ENCODE measurements at places on chromosomes 7 and 10.

- peaks cover 19% of the 10 kb centered on the region for H3K4me1 ChIP-seq
- H3K27me3 ChIP-seq: no peaks in the 10 kb centered on the region
- H3K36me3 ChIP-seq: peaks cover 4% of the 10 kb centered on the region
- H3K27ac ChIP-seq: no peak overlapping the region
These were observed 28.1 kb upstream of the PLXDC2 start for GRCh38 chr10:19788075-19788686.

GRCh38 chr7:12281038-12281437 lies 69.9 kb downstream of the TMEM106B start:
- H3K36me3 ChIP-seq: no peaks in the 10 kb centered on the region
- no peak for DNase-seq
- no peaks in the 10 kb centered on the region for H3K4me1 ChIP-seq
- no peak overlapping the region for H3K27ac ChIP-seq
- H3K27me3 ChIP-seq: peaks cover 5% of the 10 kb centered on the region

- H3K4me1 ChIP-seq: peaks cover 5% of the 10 kb centered on the region
- H3K36me3 ChIP-seq: no peaks in the 10 kb centered on the region
- H3K4me3 ChIP-seq: no peak overlapping the region
- H3K27ac ChIP-seq: no peak overlapping the region
These were observed 25.5 kb upstream of the CAPZA2 start for GRCh38 chr7:116836911-116837310.

DNA sequence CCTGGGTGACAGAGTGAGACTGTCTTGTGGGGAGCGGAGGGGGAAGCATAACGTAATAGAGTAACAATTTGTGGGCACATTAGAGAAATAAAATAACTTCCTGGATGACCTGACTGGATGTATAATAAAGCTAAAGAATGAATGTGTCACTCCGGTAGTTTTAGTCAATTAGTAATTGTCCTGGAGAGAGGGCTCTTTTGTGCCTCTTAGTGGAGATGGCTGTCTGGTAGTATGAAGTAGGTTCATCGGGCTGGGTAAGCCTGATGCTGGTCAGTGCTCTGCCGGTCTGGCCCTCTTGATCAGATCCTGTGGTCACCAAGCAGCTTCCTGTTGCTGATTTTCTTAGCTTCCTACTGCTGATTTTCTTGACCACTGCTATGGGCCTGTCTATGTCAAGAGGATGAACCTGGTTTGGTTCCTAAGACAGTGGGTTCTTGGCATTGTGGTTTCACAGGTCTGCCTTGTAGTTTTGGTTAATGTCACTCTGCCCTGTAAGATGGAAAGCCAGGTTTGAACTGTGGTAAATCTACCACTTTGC lies 34.1 kb downstream of the ZRANB1 start:
- no peak overlapping the region for H3K27ac ChIP-seq
- peaks cover 27% of the 10 kb centered on the region for H3K4me1 ChIP-seq
- no peak for DNase-seq
- H3K36me3 ChIP-seq: peaks cover 19% of the 10 kb centered on the region

GRCh38 chr7:30927559-30927958 lies 15.9 kb downstream of the AQP1 start:
- H3K4me1 ChIP-seq: peaks cover 16% of the 10 kb centered on the region
- no peak overlapping the region for H3K4me3 ChIP-seq
- no peak for DNase-seq

GRCh38 chr7:46725838-46726237 lies 804.8 kb upstream of the IGFBP3 start:
- no peak for DNase-seq
- H3K27me3 ChIP-seq: no peaks in the 10 kb centered on the region
- H3K4me3 ChIP-seq: no peak overlapping the region
- no peak overlapping the region for H3K27ac ChIP-seq

DNA sequence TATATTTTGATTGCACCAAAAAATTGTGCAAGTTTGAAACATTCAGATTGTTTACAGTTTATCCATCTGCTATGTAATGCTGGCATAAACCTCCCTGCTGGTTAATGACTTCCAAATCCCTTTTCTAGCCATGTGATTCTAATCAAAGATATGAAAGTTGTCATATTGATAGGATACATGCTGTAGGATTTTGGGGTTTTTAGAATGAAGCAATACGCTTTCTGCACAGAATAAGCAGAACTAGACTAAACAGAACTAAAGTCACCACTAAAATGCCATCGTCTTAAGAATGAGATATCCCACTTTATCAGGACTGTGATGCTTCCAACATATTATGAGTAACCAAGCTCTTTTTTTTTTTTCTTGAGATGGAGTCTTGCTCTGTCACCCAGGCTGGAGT lies 856 bp downstream of the SSMEM1 start:
- no peaks in the 10 kb centered on the region for H3K36me3 ChIP-seq
- H3K27me3 ChIP-seq: no peaks in the 10 kb centered on the region
- H3K4me3 ChIP-seq: no peak overlapping the region
- peaks cover 23% of the 10 kb centered on the region for H3K4me1 ChIP-seq

DNA sequence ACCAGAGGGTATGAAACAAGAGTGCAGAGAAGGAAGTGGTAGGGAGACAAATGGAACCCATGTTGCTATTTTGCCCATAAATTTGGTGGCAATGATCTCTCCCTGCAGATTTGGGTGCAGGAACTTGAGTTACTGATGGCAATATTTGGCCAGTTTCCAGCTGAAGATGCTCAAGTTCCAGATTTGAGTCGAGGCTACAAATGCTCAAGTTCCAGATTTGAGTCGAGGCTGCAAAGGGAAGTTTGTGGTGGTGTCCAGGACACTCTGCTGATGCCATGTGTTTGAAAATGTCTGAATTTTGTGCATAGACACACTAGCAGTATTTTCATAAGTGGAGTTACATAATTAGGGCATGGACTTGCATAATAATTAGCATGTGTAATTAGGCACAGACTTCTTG lies 40.8 kb downstream of the TBXAS1 start:
- DNase-seq: no peak
- H3K36me3 ChIP-seq: no peaks in the 10 kb centered on the region
- no peak overlapping the region for H3K27ac ChIP-seq
- peaks cover under 1% of the 10 kb centered on the region for H3K27me3 ChIP-seq
- no peak overlapping the region for H3K4me3 ChIP-seq

GRCh38 chr10:105148921-105149320 lies 507.8 kb downstream of the SORCS3 start:
- H3K4me3 ChIP-seq: no peak overlapping the region
- no peaks in the 10 kb centered on the region for H3K27me3 ChIP-seq
- DNase-seq: no peak
- no peaks in the 10 kb centered on the region for H3K4me1 ChIP-seq

- DNase-seq: no peak
- no peaks in the 10 kb centered on the region for H3K27me3 ChIP-seq
- H3K4me3 ChIP-seq: no peak overlapping the region
These were observed 770.9 kb downstream of the TNS3 start for GRCh38 chr7:46810986-46811385.

- no peaks in the 10 kb centered on the region for H3K4me1 ChIP-seq
- no peaks in the 10 kb centered on the region for H3K27me3 ChIP-seq
- no peak overlapping the region for H3K4me3 ChIP-seq
- no peak overlapping the region for H3K27ac ChIP-seq
- peaks cover 12% of the 10 kb centered on the region for H3K36me3 ChIP-seq
These were observed 2.5 kb downstream of the TAS2R5 start for GRCh38 chr7:141792526-141792925.

DNA sequence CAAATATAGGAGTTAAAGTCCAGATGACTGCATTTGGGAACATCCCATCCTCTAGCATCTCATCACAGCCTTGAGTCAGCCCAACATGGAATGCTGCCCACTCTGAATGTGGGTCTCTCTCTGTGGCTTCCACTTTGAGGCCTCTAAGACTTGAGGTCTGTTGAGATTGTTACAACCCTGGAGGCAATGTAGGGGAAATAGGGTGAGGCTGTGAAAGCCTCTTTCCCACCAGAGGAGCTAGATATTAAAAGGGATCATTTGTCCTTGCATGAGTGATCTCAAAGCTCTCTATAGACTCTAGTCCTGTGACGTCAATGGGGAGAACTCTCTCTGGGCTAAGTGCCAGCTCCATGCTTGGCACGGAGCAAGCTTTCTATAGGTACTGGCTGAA lies 6.4 kb upstream of the GOLGA7B start:
- H3K36me3 ChIP-seq: no peaks in the 10 kb centered on the region
- peaks cover 11% of the 10 kb centered on the region for H3K4me1 ChIP-seq
- H3K4me3 ChIP-seq: no peak overlapping the region
- peaks cover 20% of the 10 kb centered on the region for H3K27me3 ChIP-seq
- no peak overlapping the region for H3K27ac ChIP-seq

GRCh38 chr10:1096287-1096889 lies 40.2 kb downstream of the WDR37 start:
- no peak for DNase-seq
- peaks cover 21% of the 10 kb centered on the region for H3K36me3 ChIP-seq
- peaks cover 4% of the 10 kb centered on the region for H3K4me1 ChIP-seq
- H3K27me3 ChIP-seq: no peaks in the 10 kb centered on the region
- no peak overlapping the region for H3K4me3 ChIP-seq
- H3K27ac ChIP-seq: no peak overlapping the region

- H3K27me3 ChIP-seq: no peaks in the 10 kb centered on the region
- peaks cover 2% of the 10 kb centered on the region for H3K4me1 ChIP-seq
- H3K4me3 ChIP-seq: no peak overlapping the region
- DNase-seq: no peak
- no peaks in the 10 kb centered on the region for H3K36me3 ChIP-seq
- H3K27ac ChIP-seq: no peak overlapping the region
These were observed 119.9 kb downstream of the AGMO start for GRCh38 chr7:15441915-15442314.

DNA sequence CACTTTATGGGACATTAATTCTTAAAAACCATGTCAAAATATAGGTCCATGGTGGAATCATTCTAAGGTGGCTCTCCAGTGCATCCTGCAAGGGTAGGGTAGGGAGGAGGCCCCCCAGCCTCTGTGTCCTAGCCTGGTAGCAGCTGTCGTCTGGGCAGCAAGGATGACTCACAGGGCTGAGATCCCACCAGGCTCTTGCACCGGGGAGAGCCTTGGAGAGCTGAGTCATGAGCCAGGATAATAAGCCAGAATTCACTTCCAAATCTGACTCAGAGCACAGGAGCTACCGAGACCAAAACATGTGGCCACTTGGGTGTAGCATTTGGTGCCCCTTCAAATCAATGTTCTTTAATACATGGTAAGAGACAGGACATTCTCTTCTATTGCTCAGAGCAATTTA lies 298.5 kb downstream of the NEBL start:
- peaks cover 59% of the 10 kb centered on the region for H3K4me1 ChIP-seq
- no peak for DNase-seq
- H3K4me3 ChIP-seq: no peak overlapping the region
- no peaks in the 10 kb centered on the region for H3K27me3 ChIP-seq
- H3K27ac ChIP-seq: peak overlapping the region; percentile 84

DNA sequence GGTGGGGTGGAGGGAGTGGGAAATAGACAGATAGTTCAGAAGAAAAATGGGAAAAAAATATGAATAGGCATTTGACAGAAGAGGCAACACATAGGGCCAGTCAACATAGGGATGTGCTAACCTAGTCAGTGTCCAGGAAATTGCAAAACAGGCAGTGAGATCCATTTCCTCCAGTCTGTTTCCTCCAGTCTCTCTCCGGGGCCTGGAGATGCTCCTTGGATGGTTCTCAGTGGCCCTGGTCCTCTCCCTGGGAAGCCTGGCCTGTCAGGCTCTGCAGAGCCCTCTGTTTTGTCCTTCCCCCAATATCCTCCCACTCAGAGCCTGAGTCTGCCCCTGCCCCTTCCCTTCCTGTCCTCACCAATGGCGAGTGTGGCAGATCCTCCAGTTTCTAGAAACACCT lies 52.6 kb downstream of the SYPL1 start:
- no peak overlapping the region for H3K27ac ChIP-seq
- no peak for DNase-seq
- no peaks in the 10 kb centered on the region for H3K36me3 ChIP-seq
- H3K27me3 ChIP-seq: peaks cover 3% of the 10 kb centered on the region
- no peak overlapping the region for H3K4me3 ChIP-seq
- H3K4me1 ChIP-seq: peaks cover 1% of the 10 kb centered on the region

- DNase-seq: peak; percentile 73
- H3K4me3 ChIP-seq: no peak overlapping the region
- H3K27ac ChIP-seq: no peak overlapping the region
- no peaks in the 10 kb centered on the region for H3K4me1 ChIP-seq
These were observed 85.9 kb downstream of the ELFN1 start for GRCh38 chr7:1755783-1756625.

GRCh38 chr10:71379118-71379766 lies 17.5 kb upstream of the CDH23 start:
- no peak overlapping the region for H3K4me3 ChIP-seq
- H3K27ac ChIP-seq: no peak overlapping the region
- no peak for DNase-seq
- peaks cover 3% of the 10 kb centered on the region for H3K4me1 ChIP-seq
- peaks cover 5% of the 10 kb centered on the region for H3K27me3 ChIP-seq

DNA sequence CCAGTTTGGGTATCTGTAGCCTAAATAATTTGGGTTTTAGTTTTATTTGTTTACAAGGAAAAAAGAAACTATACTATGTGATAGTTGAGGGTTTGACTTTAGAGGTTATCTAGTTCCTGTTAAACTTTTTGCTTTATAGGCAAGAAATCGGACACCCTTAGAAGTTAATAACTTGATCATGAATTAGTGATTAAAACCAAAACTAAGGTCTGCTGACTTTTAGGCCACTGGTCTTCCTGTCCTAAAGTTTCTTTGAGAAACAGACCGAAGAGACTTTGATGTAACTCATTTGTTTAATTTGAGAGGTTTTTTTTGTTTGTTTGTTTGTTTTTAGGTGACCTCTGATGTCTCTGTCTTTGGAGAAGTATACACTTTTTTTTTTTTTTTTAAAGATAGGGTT lies 59.7 kb downstream of the PHTF2 start:
- H3K36me3 ChIP-seq: no peaks in the 10 kb centered on the region
- H3K27me3 ChIP-seq: no peaks in the 10 kb centered on the region
- H3K4me1 ChIP-seq: no peaks in the 10 kb centered on the region
- no peak overlapping the region for H3K27ac ChIP-seq
- DNase-seq: no peak

DNA sequence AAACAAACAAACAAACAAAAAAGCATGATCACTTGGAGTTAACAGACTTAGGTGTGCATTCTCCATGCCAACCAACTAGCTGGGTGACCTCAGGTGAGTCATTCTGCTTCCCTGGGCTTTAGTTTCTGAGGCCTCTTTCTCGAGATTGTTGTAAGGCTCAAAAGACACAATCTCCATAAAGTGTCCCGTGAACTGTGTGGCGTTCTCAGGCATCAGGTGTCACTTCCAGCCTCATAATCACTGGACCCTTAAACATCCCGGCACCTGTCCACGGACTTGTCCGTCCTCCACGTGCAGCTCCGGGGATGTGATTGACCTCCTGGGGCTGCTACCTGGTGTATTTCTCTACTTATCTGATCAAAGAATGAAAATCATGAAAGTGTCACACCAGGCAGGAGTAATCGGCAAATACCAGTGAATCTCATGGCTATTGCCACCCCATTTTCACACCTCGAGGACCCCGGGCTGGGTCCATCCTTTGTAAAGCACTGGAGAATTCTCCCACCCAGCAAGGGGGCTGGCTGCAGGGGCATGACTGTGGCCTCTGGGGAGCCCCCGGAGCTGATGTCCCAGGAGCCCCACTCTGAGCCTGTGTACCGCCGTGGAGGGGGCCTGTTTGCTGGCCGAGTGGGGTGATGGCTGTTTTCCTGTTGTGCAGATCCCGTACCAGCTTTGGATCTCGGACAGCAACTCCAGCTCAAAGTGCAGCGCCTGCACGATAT lies 189.8 kb upstream of the SH2B2 start:
- no peak for DNase-seq
- peaks cover 15% of the 10 kb centered on the region for H3K36me3 ChIP-seq
- no peaks in the 10 kb centered on the region for H3K4me1 ChIP-seq
- no peak overlapping the region for H3K27ac ChIP-seq
